ENCODE measurements at places on chromosomes 6 and 20.

GRCh38 chr6:8557014-8557748 is 121.8 kb upstream of the SLC35B3 start:
- DNase-seq: no peak

- DNase-seq: no peak
These were observed 772 bp downstream of the HINT3 start for GRCh38 chr6:125957391-125957693.

- no peak for DNase-seq
These were observed 119.8 kb downstream of the TOX2 start for GRCh38 chr20:44034451-44034850.

GRCh38 chr6:20978151-20978614 is 443.9 kb downstream of the CDKAL1 start:
- no peak for DNase-seq

GRCh38 chr6:53691667-53692133 is 26.1 kb upstream of the KLHL31 start:
- no peak for DNase-seq

DNA sequence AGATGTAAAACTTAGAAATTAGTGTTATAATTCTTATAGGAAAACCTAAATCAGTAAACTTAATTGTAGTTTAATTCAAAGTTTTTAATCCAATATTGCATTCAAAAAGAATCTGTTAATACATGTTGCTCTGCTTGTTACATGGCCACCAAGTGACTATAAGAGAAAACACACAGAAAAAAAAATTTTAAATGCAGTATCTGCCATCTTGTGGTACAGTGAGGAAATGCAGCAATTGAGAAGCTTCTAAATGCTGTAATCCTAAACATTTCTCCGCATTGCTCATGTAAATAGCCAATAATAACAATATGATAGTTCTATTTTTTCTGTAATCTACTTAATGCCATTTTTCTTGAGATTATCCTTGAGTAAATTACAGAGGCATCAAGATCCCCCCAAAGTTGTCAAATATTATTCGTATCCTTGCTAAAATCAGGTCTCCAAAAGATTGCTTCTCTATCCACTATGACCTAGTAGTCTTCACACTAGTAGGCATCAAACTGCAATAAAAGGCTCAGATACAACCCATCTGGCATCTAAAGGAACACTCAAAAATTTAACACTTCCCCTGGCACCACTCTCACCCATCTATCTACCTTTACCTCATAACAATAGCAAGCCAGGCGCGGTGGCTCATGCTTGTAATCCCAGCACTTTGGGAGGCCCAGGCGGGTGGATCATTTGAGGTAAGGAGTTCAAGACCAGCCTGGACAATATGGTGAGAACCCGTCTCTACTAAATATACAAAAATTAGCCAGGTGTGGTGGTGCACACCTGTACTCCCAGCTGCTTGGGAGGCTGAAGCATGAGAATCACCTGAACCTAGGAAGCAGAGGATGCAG is 34.6 kb downstream of the HDAC2 start:
- no peak for DNase-seq

DNA sequence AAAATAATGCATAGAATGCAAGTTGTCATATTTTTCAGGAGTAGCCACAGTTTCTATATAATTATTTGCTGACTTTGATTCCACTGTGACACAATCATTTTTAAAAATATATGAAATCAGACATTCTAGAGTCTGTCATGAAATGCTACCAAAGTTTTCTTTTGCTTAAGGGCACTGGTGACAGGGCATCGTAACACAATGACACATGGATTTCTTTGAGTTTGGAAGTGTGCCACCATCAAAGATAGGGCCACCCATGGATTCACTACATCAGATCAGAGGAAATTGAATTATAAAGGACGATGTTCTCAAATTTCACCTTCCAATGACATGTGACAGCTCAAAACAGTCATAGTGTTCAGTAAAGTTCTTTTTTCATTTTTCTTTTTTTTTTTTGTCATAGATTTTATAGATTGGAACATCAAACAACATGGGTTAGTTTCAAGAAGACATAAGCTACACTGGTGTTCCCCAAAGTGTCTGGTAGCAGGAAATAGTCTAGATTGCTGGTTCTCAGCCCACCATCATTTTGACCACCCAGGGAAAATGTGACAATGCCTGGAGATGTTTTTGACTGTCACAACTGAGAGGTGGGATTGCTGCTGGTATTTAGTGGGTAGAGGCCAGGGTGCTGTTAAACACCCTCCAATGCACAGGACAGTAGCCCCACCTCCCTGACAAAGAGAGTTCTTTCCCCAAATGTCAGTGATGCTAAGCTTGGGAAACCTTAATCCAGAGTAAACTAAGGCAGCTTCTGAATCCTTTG is 123.8 kb upstream of the DOK5 start:
- no peak for DNase-seq

- DNase-seq: no peak
These were observed 109.1 kb downstream of the TULP4 start for GRCh38 chr6:158421381-158421780.

- DNase-seq: no peak
These were observed 266.7 kb upstream of the SULF2 start for GRCh38 chr20:48051794-48052474.

DNA sequence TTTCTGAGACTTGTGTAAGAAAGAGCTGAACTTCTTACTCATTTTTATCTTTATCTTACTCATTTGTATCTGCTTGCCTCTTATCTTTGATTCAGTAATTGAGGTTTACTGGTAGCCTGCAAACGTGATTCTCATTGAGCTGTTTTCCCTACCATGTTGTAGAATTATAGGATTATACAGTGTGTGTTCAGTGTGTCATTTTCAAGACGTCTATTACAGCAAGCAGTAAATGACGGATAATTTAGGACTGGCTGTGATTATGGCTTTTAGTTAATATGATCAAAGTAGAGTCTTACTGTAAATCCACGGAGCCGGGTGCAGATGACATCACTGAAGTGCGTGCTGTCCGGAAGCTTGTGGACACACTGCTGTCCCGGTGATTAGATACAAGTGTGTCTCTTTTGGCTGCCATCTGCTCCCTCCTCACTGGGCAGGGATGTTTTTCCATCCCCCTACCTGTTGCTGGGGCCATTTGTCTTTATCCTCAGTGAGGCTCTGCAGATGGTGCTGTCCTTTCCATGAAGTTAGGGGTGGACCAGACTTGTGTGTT is 6.0 kb downstream of the NELFCD start:
- DNase-seq: no peak

All from stimulated activated naive B cell treated with anti-CD40 and anti-IgM and Interleukin-4, amounts not matched to agents 10 μg/mL and 1 μg/mL and 100 μg/mL, for 72 hours (primary cell).